ENCODE measurements at places on chromosomes 6 and 20.
A peak's percentile ranks its signal among the peaks of the same experiment; 100 is the strongest.

- DNase-seq, result no peak
Observed at GRCh38 chr6:152248980-152249379, 388.2 kb downstream of the SYNE1 start.

DNA sequence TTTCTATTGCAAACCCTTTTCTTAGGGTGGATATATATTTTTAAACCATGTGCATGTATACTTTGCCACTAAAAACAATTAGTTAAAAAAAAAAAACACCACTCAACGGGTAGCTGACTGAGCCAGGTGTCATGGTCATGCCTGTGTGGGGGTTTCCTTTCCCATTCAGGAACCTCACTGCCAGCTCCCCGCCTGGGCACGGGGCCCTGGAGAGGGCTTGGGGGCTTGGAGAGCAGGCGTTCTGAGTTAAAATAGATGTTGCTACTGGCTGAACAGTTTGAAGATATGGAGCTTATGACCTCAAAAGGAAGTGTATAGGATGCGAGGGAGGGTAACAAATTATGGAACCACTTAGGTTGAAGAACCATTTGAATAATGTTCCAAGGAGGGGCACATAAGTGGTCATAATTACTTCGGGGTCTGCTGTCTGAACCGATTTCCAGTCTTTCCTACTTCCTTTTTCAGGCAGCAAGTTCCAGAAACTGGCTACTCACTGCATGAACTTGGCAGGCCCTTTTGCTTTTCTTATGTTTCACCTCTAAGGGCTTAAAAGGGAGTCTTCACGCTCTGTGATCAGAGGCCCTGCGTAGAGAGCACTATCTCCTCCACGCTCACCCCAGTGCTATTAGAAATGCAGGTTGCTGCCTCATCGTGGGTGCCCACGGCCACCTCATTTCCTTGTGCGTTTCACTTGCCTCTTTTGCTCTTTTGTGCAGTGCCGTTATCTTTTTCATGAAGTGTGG, 9.9 kb downstream of the STX16 start:
- DNase-seq, result no peak

DNA sequence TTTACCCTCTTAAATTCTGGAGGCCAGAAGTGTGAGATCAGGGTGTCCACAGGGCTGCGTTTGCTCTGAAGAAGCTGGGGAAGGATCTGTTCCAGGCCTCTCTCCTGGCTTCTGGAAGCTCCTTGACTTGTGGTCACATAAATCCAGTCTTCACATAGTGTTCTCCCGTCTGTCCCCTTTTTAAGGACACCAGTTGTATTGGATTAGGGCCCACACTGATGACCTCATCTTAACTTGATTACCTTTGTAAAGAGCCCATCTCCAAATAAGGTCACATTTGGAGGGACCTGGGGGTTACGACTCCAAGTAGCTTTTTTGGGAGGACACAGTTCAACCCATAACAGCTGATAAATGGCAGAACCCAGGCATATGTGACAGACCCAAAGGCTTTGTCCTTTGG, 20.0 kb upstream of the WFDC2 start:
- DNase-seq, result no peak

DNA sequence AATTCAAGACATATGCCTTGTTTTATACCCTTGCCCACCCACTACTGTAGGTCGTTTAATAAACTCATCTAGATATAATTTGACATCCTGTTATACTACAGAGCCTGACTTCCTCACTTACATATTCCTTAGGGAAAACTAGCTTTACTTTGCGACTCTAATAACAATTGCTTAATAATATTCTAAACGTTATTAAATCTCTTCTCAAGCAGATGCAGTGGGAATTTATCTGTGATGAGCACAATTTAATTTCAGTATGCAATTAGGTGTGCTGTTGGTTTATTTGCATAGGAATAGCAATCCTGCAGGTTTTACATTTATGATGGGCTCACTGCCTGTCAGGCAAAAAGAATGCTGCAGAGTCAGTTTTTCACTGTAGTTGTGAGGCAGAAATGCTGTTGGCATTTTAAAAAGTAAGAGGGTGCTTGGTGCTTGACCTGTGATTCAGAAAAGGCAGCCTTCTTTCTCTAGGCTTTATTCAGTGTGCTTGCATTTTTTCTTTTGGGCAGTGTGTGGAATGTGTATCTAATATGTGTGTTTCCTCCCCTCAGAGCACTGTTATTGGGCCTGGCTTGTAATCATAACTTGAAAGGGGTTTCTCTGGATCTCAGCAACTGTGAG, 152.3 kb upstream of the SCGN start:
- no peak for DNase-seq

DNA sequence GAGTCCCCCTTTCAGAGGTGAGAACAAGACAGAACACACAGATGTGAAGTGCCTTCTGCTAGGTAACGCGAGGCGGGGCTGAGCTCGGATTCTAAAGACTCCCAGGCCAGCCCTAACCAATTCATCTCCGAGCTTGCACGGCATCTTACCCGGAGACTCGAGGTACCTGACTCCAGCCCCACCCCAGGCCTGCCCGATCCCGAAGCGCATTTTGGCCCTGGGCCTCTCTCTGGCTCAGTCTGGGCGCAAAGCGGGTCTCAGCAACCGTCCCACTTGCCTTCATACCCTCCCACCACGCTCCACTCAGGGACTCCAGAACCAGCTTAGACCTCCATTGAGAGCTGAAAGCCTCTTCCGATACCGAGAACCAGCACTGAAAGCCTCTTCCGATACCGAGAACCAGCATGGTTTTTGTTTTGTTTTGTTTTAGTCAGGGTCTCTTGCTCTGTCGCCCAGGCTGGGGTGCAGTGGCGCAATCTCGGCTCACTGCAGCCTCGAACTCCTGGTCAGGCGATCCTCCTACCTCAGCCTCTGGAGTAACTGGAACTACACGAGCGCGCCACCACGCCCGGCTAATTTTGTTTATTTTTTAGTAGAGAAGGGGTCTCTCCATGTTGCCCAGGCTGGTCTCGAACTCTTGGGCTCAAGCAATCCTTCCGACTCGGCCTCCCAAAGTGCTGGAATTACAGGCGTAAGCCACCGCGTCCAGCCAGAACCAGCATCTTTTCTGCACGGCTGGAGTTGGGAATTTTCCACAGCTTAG, 557 bp upstream of the DYNLRB1 start:
- peak; percentile 36 for DNase-seq

DNA sequence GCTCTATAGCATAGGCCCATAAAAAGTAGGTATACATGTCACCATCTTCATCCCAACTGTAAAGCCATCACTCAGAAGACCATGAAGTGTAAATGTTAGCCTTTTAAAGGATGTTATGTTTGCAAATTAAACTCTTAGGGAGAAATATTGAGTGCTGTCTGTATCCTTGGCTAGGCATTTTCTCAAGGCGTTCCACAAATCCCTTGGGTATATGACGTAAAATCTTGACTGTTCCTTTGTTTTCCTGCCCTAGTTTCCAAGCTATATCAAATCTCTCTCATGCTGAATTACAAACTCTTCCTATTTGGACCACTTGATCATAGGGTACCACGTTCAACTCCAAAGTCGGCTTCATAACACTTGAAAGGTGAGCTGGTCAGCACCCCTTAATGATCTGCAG, 486.2 kb downstream of the HDGFL1 start:
- no peak for DNase-seq

GRCh38 chr6:129393654-129394053, 316.3 kb downstream of the ARHGAP18 start:
- no peak for DNase-seq

- peak; percentile 97 for DNase-seq
Observed at GRCh38 chr6:53326372-53327016, 22.3 kb downstream of the ELOVL5 start.

DNA sequence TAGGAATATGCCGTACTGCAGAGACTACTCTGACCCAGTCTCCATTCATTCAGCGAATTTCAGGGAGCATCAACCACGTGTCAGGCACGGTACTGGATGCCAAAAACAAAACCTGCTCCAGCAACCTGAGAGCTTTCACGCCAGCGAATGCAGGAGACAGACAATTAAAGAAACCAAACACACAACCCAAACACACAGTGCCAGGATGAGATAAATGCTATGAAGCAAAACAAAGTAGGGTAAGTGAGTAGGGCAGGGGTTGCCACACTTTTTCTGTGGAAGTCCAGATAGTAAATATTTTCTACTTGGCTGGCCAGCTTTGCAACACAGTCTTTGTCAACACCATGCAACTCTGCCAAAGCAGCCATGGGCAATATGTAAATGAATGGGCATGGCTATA, 10.0 kb downstream of the MOCS1 start:
- DNase-seq, result no peak

All from fibroblast of skin of right quadriceps (primary cell).